ENCODE measurements at places on chromosomes 4 and X.

DNA sequence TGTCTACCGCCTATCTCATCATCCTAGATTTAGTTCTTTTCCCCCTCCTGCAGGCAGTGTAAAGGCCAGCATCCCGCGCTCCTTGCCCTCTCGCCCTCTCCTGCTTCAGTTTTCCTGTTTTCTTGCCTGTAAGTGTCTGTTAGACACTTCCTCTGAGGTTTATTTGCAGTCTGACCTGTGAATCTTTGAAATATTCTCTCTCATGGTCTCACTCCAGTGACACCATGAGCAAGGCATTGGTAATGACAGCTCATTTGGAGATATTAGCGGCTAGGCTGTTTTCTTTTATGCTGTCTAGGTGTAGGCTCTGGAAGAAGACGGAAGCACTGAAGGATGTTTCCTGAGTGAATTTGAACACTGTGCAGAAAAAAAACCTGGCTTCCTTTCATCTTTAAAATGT, 179.6 kb downstream of the KDR start:
- no peak for DNase-seq

DNA sequence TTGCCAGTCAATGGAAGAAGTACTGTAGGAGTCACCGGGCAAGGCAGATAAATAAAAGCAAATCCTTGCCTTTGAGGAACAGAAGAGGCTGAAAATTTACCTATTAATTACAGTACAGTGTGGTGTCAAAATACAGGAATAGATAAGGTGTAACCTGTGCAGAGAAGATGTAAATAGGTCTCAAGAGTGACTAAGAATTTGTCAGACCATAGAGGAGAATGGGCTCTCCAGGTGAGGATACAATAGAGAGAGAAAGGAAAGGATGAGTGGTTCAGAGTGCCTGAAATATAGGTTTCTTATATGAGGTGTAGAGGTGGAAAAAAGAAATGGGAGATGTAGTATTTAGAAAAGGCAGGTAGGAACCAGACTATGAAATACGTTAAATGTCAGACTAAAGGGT, 801 bp upstream of the ZC4H2 start:
- no peak for DNase-seq

- DNase-seq: no peak
These were observed 241.1 kb downstream of the TACR3 start for GRCh38 chr4:103478734-103479133.

DNA sequence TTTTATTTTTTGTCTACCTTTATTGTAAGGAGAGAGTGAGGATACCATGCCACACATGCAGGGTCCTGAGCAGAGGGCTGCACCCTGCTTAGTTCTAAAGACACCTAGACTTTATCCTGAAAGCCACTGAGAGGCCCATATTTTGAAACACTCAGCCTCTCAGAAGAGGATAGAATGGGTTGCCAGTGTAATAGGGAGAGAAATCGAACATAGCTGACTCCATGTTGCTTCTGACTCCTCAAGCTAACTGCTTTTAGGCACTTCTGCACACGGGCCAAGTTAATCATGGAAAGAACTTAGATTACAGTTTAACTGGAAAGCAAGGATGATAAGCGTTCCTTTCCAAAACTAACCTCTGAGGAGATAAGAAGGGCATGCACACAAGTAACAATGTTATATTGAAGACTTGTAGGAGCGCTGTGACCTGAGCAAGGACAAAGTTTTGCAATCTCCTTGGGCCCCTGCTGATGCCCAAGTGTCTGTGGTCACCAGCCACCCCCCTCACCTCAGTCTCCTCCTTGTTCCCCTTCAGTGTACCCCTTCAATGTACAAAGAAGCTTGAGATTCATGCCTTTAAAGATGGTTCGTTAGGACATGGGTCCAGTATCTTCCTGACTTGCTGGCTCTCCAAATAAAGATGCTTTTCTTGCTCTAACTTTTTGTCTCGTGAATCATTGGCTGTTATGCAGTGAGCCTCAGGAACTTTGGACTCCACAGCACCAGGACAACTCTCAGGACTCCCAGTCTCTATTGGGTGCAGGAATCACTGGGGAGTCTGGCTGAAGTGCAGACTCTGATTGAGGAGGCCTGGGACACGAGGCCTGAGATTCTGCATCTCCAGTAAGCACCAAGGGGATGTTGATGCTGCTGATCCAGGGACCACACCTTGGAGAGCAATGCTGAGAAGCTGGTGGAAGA, 25.4 kb upstream of the CD99 start:
- DNase-seq: no peak

GRCh38 chr4:88320780-88321373, 36.5 kb upstream of the PPM1K start:
- no peak for DNase-seq

DNA sequence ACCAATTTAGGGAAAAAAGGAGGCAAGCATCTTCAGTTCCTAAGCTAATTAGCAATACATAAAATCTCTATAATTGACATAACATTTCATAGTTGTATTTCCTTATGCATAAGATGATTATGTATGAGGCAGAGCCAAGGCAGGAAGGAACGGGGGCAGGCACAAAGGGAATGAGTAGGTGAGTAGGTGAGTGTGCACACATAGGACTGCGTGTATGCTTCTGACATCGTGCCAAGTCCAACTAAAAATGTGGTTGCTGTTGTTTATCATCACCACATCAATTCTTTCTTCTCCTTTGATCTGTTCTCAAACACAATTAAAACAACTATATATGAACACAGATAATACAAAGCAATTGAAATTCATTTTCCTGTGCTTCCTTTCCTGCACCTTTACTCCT, 131.2 kb downstream of the UNC5C start:
- DNase-seq: no peak

- no peak for DNase-seq
These were observed 99.8 kb upstream of the GATB start for GRCh38 chr4:151860561-151861093.

DNA sequence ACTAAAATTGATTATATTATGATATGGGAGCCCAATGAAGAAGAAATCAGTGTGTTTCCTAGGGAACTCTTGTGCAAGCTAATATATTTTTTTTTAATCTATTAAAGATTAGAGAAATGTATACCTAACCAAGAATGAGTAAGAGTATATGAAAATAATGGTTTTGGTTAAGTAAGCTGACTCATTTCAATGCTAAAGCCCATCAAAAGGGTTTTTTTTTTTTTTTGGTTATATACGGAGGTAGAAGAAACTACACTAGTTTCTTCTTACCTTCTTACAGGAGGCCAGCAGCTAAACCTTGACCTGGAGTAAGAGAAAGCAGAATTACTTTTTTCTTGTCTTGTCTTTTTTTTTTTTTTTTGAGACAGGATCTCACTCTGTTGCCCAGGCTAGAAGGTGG, 27.5 kb downstream of the RUFY3 start:
- no peak for DNase-seq

DNA sequence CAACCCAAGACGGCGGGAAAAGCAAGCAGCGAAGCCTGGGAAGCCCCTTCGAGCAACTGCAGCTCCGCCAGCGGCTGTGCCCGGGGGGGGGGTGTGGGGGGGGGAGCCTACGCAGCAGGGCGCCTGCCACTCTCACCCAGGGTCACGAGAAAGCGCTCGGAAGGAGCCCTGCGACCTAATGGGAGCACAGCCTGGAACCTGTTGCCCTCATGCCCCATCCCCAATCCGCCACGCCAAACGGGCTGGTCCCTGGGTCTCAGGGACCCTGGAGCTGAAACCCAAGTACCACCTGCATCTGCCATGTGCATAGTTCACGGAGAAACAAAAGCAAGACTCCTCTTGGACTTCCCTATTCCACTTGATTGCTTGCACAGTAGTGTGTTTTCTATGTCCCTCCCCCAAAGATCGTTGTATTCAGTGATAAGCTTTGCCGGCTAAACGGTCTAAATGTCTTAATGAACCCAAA, 359 bp upstream of the GAB3 start:
- DNase-seq: no peak

- DNase-seq: no peak
These were observed 177.8 kb downstream of the BANK1 start for GRCh38 chr4:101968364-101968763.

- DNase-seq: no peak
These were observed 54.1 kb upstream of the TMEM33 start for GRCh38 chr4:41880840-41881831.

DNA sequence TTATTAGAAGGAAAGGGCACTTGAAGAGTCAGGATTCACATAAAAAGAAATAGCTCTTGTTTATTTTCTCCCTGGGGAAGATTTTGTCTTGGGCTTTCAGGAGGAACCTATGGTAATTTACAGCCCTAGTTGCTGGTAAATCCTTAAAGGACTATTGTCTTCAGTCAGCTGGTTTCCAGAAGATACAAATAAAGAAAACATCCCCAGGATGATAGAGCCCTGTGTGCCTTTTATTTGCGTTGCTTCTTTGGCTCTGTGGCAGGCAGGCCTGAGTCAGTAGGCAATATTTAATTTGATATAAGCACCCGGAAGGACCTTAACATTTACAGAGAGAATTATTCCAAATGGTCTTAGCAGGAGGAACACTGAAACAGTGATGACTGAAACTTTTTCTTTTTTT, 131.0 kb upstream of the SLC34A2 start:
- DNase-seq: no peak

- no peak for DNase-seq
These were observed 36.5 kb downstream of the KLHL15 start for GRCh38 chrX:23990455-23990854.

DNA sequence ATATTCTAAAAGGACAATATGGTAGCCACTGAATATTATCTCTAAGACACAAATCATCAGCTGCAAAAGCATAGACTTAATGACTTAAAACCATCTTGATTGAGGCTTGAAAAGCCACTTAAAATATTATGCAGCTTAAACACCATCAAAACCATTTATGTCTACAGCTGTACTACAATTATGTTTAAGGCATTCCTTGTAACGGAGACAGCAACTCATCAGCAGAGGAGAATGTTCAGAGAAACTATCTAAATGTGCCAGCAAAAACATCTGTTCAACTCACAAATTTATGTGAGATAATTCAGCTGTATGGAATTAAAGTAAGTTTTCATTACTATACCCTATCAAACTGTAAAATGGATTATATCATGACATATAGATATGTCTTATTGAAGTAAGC, 147.9 kb upstream of the CTSO start:
- DNase-seq: no peak

DNA sequence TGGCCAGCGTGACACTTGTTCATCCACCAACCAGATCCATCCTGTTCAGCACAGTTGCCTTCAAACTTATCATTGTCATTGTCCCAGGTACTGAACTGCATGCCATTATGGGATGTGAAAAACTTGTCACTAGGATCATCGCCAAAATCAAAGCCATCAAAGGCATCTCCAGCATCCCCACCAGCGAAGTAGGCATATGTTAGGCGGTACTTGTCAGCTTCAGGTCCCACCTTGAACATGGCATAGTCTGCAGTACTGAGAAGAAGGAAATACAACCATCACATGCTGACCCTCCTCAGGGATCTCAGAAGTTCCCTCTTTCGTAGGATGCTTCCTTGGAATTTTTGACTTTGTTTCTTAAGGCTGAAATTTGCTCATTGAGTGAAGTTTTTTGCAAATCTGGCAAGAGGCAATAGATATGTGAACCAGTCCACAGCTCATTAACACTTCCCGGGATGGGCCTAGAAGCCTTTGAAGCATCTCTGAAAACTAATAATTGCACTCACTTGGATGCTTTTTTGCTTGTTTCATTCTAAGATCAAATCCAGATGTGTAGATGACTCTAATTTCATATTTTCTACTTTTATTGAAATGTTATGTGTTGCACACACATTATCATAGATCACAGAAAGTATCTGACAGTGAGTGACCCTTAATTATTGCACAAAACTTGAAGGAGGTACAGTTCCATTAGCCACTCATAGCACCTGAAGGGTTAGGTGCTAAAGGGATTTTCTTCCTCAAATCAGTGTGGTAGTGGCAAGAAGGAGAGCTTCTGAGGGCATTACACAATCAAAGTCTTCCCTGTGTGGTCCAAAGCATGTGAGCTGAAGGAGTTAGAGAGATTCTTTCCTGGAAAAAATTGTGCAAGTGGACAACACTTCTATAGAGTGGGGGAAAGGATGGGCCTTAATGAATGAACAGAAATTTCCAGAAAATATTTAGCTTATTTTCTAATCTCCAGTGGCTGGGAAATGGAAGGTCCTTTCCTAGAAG, 5.4 kb downstream of the FGG start:
- no peak for DNase-seq

GRCh38 chrX:133865761-133866471, 119.5 kb downstream of the GPC3 start:
- DNase-seq: no peak

GRCh38 chrX:87515836-87516235, 1.8 kb upstream of the KLHL4 start:
- no peak for DNase-seq

DNA sequence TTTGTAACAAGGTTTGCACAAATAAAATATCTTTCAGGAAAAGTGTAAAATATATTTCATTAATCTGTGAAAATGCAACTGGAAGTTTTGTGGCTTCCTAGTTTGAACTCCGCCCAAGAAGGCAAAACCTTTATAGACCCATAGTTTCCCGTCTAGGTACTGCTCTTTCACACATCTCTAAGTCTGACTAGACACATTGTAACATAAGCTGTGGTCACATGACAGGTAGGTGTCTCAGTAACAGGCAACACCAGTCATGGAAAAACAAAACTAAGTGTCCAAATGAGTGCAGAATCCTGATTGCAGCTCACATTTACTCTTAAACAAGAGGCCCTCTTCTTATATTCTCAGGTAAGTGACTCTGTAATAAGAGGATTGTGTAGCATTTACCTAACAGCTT, 55.6 kb downstream of the SNCA start:
- no peak for DNase-seq

- DNase-seq: no peak
These were observed 5.0 kb downstream of the CCNQ start for GRCh38 chrX:153593811-153594500.

GRCh38 chr4:22508376-22508775, 7.5 kb downstream of the ADGRA3 start:
- DNase-seq: no peak

Data from HuH-7.5 (cell line).